ENCODE measurements at places on chromosomes 2 and 18. TPM values are rescaled to one million over a fixed set of nuclear protein-coding genes. Genes with fewer than 3 reads are reported as not detected.

DNA sequence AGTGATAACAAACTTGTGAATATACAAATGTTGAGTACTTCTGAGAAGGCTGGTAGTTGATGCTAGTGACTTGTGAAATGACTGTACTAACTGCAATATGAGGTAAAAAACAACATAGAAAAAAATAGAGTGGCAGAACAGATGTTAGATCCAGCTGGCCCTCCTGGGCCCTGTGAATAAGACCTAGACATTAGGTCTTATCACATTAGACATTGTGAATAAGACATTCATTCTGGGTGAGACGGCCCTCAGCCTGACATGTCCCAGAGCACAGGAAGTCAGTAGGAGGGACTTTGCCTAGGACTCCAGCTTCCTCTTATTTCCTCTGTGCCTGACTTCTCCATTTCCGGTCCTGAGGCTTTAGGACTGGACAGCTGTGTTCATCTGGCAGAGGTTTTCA, 22.9 kb downstream of the DOK1 start:
- H3K36me3 ChIP-seq, result no peaks in the 10 kb centered on the region
- no peaks in the 10 kb centered on the region for H3K4me1 ChIP-seq
- no peak overlapping the region for H3K4me3 ChIP-seq

SIX2 gene
- 2.3 TPM for total RNA-seq

GRCh38 chr2:164739966-164740365, 101.7 kb downstream of the COBLL1 start:
- no peak overlapping the region for H3K27ac ChIP-seq
- H3K36me3 ChIP-seq, result no peaks in the 10 kb centered on the region
- no peak for DNase-seq
- H3K4me1 ChIP-seq, result no peaks in the 10 kb centered on the region
- no peaks in the 10 kb centered on the region for H3K27me3 ChIP-seq

SP140 gene
- total RNA-seq, result 0.55 TPM

INHA gene
- 28.3 TPM for total RNA-seq

TANC1 gene
- total RNA-seq, result 58.9 TPM

CXCR1 gene
- 0.78 TPM for total RNA-seq

GALNT14 gene
- 1.0 TPM for total RNA-seq

DNA sequence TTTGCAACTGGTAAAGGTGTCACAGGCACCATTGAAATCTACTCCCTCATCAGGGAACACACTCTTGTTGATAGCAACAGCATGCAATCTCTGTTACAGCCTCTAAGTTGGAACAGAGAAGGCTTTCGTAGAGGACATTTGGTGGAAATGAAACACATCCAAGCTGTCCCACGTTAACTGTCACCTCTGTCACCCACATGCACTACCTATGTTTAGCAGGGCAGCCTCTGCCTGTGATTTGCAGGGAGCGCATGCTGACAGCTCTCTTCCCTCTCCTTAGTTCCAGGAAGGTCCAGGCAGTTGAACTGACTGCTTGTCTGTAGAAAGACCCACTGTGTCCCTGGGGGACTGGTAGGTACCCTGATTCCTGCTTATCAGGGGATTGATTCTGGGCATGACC, 306.8 kb downstream of the GBX2 start:
- H3K4me1 ChIP-seq, result peaks cover 35% of the 10 kb centered on the region
- peak overlapping the region; percentile 51 for H3K27ac ChIP-seq
- H3K27me3 ChIP-seq, result no peaks in the 10 kb centered on the region

HOXD12 gene
- total RNA-seq, result not detected

Data from right atrium auricular region (tissue), 2 donors.